G401 (cell line): ENCODE measurements at places on chromosomes 12 and 14.

DNA sequence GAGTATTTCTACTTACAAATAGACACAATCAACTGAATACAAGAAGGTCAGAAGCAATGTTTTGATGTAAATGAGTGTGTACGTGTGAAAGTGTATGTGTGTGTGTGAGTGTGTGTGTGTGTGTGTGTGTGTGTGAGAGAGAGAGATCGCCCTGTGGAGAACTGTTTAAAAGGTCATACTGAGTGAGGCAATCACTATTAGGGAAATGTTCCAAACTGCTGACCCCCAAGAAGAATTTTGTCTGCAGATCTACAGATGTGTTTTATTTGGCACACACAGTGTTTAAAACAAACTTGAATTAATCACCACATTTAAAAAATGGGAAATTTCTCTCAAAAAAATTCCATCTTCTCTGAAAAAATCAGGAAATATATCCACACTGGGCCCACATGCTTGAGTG lies 1069.1 kb downstream of the SLC6A15 start:
- DNase-seq: no peak

GRCh38 chr14:82313889-82314288 lies 780.2 kb upstream of the SEL1L start:
- peak; percentile 5 for DNase-seq

- no peak for DNase-seq
Observed at GRCh38 chr12:57719777-57720605, 18.6 kb downstream of the AGAP2 start.

- no peak for DNase-seq
Observed at GRCh38 chr14:23609001-23609400, 27.2 kb upstream of the DHRS2 start.

DNA sequence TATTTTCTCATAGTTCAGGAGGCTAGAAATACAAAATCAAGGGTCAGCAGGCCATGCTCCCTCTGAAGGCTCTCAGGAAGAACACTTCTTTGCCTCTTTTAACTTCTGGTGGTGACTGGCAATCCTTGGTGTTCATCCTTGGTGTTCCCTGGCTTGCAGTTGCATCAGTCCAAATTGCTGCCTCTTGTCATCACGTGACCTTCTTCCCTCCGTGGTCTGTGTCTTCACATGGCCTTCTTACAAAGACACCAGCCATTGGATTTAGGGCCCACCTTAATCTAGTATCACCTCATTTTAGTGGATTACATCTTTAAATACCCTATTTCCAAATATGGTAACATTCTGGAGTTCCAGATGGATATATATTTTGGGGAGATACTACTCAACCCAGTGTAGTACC lies 7.5 kb upstream of the LRRC9 start:
- DNase-seq: no peak
